ENCODE measurements at places on chromosomes 3 and 15.

- DNase-seq, result no peak
Observed at GRCh38 chr15:70079888-70080287, 17.8 kb downstream of the TLE3 start.

GRCh38 chr15:63198371-63199250, 9.2 kb downstream of the RAB8B start:
- no peak for DNase-seq

- DNase-seq, result no peak
Observed at GRCh38 chr3:42652611-42653302, 740 bp upstream of the ZBTB47 start.

GRCh38 chr15:57921371-57921770, 144.1 kb downstream of the ALDH1A2 start:
- DNase-seq, result no peak

GRCh38 chr15:76380249-76380648, 43.7 kb downstream of the ISL2 start:
- DNase-seq, result no peak

DNA sequence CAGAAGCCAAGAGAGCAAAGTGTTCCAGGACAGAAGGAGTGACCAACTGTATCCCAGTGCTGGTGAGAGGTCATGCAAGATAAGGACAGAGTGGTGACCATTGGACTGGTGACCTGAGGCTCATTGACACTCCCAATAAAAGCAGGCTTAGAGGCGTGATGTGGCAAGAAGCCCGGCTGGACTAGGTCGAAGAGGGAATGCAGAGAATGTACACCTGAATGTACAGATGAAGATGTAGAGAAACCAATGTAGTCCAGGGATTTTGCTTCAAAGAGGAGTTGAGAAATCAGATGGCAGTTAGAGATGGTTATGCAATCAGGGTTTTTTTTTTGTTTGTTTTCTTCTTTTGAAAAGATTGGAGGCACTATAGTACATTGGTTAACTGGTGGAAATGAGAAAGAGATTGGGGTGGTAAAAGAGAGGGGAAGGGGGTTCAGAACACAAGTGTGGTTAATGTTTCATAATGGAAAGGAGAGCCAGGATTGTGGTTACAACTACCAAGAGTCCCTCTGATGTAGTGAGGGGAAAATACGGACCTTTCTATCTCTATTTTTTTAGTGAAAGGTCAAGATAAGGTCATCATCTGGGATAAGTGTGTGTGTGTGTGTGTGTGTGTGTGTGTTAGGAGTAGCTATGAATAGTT, 23.3 kb downstream of the ST3GAL6 start:
- no peak for DNase-seq

GRCh38 chr15:82159922-82160321, 102.6 kb downstream of the EFL1 start:
- DNase-seq, result no peak

DNA sequence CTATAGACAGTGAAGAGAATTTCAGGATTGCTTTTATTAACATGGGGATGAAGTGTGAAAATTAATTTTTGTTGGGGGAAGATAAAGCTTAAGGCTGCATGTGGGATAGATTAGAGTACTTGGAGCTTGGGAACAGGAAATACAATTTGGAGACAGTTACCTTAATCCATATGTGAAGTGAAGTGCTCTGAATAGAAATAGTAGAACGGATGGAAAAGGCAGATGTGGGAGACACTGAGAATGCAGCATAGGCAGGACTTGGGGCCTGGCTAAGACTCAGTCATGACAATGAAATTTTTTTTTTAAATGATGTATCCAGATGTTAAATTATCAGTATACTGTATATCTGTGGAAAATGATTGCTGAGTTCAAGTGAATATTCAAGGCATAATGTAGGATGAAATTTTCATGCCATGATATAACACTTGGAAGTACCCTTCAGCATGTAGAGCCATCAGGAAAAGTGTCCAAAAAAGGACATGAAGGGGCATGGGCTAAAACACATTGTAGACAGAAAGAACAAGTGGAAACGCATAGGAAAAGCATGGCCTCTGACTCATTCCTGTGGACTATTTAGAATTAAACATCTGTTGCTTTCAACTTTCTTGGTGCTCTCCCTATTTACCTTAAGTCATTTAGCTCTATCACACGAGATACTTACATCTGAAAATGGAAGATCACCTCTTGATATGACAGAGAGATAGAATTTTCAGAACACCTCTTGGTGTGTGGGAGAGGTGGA, 134.8 kb downstream of the RBMS3 start:
- DNase-seq, result no peak

DNA sequence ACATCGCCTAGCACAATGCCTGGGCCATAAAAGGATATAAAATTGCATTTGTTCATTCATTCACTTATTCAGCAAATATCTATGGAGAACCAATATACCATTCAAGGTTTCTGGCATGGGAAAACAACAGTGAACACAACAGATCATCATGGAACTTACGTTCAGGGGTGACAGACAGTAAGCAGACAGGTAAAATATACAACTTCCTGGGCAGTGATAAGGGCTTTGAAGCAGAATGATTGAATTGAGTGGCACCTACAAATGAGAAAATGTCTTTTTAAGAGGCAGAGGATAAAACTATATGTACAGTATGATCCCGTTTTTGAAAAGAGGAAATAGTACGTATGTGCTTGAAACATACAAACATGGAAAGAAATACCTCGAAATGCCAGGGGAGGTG, 39.2 kb downstream of the CMTM7 start:
- DNase-seq, result no peak

DNA sequence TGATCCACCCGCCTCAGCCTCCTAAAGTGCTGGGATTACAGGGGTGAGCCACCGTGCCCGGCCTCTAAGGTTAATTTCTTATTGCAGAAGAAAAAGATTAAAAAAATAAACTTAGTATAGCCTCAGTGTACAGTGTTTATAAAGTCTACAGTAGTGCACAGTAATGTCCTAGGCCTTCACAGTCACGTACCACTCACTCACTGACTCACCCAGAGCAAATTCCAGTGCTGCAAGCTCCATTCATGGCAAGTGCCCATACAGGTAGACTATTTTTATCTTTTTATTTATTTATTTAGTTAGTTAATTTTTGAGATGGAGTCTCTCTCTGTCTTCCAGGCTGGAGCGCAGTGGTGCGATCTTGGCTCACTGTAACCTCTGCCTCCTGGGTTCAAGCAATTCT, 3.2 kb upstream of the FLNB start:
- no peak for DNase-seq

All from head of caudate nucleus (tissue), 42 donors.